ENCODE measurements at places on chromosomes 2 and 18.

DNA sequence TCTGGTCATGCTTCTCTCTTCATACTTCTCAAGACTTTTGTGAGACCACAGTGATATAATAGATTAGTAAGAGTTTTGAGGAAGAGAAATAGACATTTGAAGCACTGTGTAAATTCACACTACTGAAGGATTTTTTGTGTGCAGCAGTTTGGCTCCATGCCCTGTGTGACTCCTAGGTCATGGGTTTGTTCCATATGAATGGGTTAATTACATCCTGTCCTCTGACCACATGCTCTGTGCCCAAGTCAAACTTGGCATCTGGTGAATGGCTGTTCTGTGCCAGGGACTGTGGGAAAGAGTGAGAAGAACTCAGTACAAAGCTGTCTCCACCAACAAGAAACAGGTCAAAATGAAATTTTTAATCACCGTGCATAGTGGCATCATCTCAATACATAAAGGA is 304.0 kb downstream of the LNPK start:
- peaks cover 36% of the 10 kb centered on the region for H3K27me3 ChIP-seq
- no peak for DNase-seq
- no peaks in the 10 kb centered on the region for H3K4me1 ChIP-seq
- no peak overlapping the region for H3K4me3 ChIP-seq
- no peaks in the 10 kb centered on the region for H3K36me3 ChIP-seq
- H3K27ac ChIP-seq, result no peak overlapping the region

GRCh38 chr18:46069524-46069923 is 2.5 kb downstream of the PSTPIP2 start:
- peaks cover 9% of the 10 kb centered on the region for H3K36me3 ChIP-seq
- H3K4me3 ChIP-seq, result peak overlapping the region; percentile 5
- H3K27ac ChIP-seq, result no peak overlapping the region

DNA sequence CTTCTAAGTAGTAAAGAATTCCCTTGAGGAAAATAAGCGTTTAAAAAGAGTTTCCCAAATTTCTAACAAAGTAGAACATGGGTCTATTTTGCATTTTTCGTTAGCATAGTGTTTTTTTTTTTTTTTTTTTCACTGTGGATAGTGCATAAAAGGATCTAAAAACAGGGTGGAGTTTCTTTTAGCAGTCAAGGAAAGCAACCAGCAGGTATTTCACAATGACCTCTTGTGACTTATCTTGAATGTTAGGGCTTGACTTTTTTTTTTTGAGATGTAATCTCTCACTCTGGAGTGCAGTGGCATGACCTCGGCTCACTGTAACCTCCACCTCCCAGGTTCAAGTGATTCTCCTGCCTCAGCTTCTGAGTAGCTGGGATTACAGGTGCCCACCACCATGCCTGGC is 14.9 kb upstream of the DGKD start:
- peaks cover 10% of the 10 kb centered on the region for H3K4me1 ChIP-seq
- no peaks in the 10 kb centered on the region for H3K36me3 ChIP-seq
- no peaks in the 10 kb centered on the region for H3K27me3 ChIP-seq
- H3K27ac ChIP-seq, result no peak overlapping the region
- H3K4me3 ChIP-seq, result no peak overlapping the region

DNA sequence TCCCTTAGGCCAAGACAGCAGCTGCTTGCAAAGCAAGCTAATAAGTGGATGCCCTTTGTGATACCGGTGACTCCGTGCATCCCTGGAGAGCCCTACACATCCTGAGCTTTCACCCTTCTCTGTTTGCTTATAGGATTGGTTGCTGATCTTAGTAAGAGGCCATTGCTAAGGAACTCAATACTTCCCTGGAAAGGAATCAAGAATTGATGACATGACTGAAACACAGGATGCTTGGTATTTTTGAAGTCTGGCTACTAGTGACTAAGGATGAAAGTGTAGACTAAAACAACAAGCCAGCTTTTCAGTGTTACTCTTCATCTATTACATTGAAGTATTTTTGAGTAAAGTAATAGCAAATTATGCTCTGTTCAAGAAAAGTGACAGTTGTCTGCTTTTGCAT is 123.0 kb upstream of the SERPINE2 start:
- H3K27ac ChIP-seq, result no peak overlapping the region
- H3K4me1 ChIP-seq, result no peaks in the 10 kb centered on the region
- DNase-seq, result no peak
- H3K36me3 ChIP-seq, result no peaks in the 10 kb centered on the region
- no peak overlapping the region for H3K4me3 ChIP-seq

- no peak overlapping the region for H3K4me3 ChIP-seq
- peaks cover 3% of the 10 kb centered on the region for H3K36me3 ChIP-seq
- DNase-seq, result no peak
- peaks cover 43% of the 10 kb centered on the region for H3K27me3 ChIP-seq
- no peaks in the 10 kb centered on the region for H3K4me1 ChIP-seq
These were observed 2.8 kb downstream of the NYAP2 start for GRCh38 chr2:225402210-225402776.

- no peak overlapping the region for H3K27ac ChIP-seq
- no peaks in the 10 kb centered on the region for H3K36me3 ChIP-seq
- peaks cover 7% of the 10 kb centered on the region for H3K4me1 ChIP-seq
- DNase-seq, result no peak
- H3K27me3 ChIP-seq, result no peaks in the 10 kb centered on the region
These were observed 182.4 kb downstream of the PTPRM start for GRCh38 chr18:7749510-7749981.

- no peak for DNase-seq
- peak overlapping the region; percentile 91 for H3K27ac ChIP-seq
- H3K4me1 ChIP-seq, result peaks cover 23% of the 10 kb centered on the region
- no peak overlapping the region for H3K4me3 ChIP-seq
These were observed 61.7 kb upstream of the MCFD2 start for GRCh38 chr2:46977280-46977665.

GRCh38 chr2:78992807-78993517 is 32.5 kb upstream of the REG3G start:
- H3K4me1 ChIP-seq, result no peaks in the 10 kb centered on the region
- peaks cover 14% of the 10 kb centered on the region for H3K27me3 ChIP-seq
- H3K36me3 ChIP-seq, result no peaks in the 10 kb centered on the region

DNA sequence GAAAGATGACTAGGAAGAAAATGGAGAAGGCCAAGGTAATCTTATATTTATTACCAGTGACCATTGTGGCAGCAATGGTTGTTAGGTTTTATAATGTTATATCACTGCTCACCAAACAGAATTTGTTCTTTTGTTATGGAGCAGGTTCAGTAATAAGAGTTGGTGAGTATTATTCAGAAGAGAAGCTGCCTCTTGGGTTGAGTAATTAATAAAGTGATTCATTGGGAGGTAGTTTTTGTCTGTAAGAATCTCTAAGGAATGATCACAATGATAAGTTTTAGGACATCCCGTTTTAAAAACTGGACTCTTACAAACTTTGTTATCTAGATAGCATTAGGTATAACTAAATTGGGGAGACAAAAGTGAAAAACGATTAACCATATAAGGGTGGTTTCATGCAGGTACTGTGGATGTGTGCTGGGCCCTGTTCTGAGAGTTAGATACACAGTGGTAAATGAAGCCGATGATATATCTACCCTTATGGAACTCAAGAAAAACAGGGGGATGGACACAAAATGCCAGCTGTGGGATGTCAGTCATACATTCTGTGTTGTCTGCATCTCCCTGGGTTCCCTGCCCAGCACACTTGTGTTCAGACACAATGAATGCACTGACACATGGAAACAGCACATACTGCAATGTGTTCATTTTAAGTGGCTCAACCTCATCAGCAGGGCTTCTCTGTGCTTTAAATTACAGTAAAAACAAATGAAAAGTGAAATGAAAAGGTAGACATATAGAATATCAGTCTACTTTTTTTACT is 7.5 kb downstream of the MAP4K4 start:
- no peak for DNase-seq
- peak overlapping the region; percentile 93 for H3K27ac ChIP-seq
- H3K27me3 ChIP-seq, result no peaks in the 10 kb centered on the region
- H3K36me3 ChIP-seq, result peaks cover 32% of the 10 kb centered on the region
- H3K4me1 ChIP-seq, result peaks cover 52% of the 10 kb centered on the region

DNA sequence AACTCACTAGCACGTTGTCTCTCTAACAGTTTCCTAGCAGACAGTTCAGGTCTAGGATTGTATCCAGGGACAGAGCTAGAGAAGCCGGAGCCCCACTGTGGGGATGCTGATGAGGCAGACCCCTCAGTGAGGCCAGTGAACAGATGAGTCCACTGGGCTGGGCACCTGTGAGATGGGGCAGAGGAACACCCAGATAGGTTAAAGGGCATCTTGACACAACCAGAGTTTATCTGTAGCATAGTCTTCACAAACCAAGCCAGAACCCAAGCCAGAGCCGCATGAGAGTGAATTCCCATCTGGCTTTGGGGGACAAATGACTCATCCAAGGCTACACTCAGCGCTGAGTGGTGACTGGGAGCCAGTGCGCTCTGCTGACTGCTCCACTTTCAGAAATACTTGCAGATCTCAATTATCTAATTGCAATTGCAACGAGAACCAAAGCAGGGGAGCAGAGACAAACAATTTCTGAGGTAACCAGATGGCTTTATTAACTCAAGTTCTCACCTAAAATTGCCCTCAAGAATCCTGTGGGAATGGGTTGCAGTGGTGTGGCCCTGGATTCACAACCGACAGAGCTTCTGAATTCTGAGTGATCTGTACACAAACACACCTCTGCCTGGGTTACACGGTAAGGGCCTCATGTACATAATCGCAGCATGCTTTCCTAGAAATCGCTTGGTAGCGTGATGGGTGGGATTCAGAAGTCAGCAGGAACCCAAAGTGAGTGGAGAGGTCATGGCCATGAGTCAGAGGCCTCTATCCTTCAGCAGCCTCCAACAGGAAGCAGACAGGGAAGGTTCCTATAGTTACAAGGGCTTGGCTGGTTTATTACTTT is 48.7 kb upstream of the MSH2 start:
- H3K36me3 ChIP-seq, result no peaks in the 10 kb centered on the region
- no peak overlapping the region for H3K27ac ChIP-seq
- H3K27me3 ChIP-seq, result peaks cover 13% of the 10 kb centered on the region
- no peaks in the 10 kb centered on the region for H3K4me1 ChIP-seq
- no peak for DNase-seq
- no peak overlapping the region for H3K4me3 ChIP-seq
